NCI-H1092 (cell line): ENCODE measurements at places on chromosomes 6 and 20.

- no peak for DNase-seq
These were observed 3.8 kb downstream of the TFEB start for GRCh38 chr6:41731561-41732086.

DNA sequence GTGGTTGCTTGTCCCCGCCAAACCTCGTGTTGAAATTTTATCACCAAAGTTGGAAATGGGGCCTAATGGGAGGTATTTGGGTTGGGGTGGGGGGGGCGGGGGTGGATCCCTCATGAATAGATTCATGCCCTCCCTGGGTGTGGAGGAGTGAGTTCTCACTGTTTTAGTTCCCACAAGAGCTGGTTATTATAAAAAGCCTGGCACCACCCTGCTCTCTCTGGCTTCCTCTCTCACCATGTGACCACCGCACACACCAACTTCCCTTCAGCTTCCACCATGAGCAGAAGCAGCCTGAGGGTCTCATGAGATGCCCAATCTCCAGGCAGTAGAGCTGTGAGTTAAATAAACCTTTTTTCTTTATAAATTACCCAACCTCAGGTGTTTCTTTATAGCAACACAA lies 111.3 kb downstream of the PRDM1 start:
- no peak for DNase-seq

DNA sequence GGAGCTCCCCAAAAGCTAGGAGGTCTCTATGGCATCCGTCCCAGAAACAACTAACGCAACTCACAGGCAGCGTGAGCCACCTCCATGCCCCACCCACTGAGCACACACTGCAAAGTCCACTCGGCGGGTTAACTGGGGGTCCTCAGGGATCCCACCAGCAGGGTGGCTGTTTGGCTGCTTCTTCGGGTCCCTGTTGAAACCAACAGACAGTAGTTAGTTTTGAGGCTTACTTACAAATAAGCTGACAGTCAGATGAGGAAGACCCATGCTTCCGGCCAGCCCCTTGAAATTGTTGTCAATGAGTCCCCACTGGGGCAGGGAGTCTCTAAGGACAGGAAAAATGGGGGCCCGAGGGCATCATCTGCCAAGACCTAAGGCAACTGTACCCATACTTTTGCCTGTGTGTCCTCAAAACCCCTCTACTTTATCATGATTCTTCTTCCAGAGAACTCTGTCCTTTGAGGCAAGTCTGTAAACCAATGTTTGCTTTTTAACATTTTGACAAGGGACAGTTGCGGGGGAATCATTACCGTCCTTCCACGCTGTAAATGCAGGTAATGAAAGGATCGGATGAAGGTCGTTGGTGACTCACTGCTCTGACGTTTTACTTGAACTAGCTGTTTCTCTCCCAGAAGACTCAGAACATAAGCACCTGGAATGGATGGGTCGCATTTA lies 2.2 kb upstream of the PCK1 start:
- no peak for DNase-seq

DNA sequence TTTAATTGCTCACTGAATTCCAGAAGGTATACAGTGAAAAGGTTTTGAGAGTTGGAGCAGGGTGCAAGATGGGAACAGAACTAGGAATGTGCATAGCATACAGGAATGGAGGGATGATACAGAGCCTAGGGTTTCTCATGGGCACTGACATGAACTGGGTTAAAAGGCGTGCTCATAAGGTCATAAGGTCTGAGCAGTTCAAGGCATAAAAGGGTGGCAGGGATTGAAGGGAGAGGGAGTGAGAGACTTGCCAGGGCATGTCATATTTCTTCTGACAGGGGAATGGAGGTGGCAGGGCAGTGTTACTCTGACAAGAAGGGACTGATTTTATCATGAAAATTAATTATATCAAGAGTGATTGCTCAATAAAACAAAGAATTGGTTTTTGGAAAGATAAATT lies 4.7 kb downstream of the MLIP start:
- DNase-seq = no peak

- DNase-seq = no peak
These were observed 308.2 kb downstream of the PHF3 start for GRCh38 chr6:63943826-63944225.

DNA sequence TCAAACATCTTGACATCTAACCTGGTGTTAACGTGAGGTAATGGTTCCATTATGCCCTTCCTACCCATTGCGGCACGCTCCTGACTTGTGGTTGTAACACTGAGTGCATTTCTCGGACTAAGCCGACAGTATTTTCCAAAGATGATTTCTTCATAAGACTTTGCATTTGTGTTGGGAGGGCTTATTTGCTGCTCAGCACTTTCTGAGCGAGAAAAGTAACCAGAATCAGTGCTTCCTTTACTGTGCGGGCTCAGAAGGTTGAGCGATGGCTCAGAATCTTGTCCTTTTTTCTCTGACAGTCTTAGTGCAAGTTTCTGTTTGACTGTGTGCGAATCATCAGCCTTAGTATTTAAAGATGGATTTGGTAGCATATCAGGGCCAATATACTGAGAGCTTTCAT lies 171.7 kb downstream of the HIVEP2 start:
- no peak for DNase-seq

GRCh38 chr6:50966532-50966931 lies 147.9 kb downstream of the TFAP2B start:
- no peak for DNase-seq

GRCh38 chr6:43454696-43455530 lies 435 bp downstream of the DLK2 start:
- peak; percentile 51 for DNase-seq

- DNase-seq = peak; percentile 41
These were observed 127.7 kb upstream of the LRFN2 start for GRCh38 chr6:40714576-40715564.

- DNase-seq = no peak
These were observed 602.3 kb downstream of the PTPRT start for GRCh38 chr20:42587427-42587826.

DNA sequence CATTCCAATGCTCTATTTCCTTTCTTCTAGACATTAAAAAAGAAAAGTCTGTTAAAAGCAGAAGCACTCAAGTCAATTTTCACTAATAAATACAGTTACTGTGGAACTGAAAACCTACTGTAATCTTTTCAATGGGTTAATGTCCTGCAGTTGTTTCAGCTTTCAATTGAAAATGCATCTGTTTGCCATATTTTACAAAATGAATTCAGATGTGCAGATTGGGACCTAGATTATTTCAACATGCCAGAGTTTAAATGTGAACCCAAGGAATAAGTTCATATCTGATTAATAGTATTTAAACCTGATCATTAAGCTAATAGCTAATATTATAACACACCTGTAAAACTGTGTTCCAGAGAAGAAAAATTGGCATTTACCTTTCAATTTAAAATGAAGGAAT lies 9.7 kb downstream of the SUPT3H start:
- DNase-seq = no peak

- DNase-seq = no peak
These were observed 3.1 kb downstream of the CPXM1 start for GRCh38 chr20:2797136-2797983.
